ENCODE measurements at places on chromosomes 12 and 14. TPM values are rescaled to one million over a fixed set of nuclear protein-coding genes. Genes with fewer than 3 reads are reported as not detected.

Gene CCDC197
- not detected for total RNA-seq

Gene CTSG
- not detected for total RNA-seq

Gene PRH1
- total RNA-seq: 12.4 TPM

Gene ADGRD1
- not detected for total RNA-seq

Gene ALDH1L2
- total RNA-seq: 16.3 TPM

Gene BRI3BP
- 75.8 TPM for total RNA-seq

Gene SERPINA5
- total RNA-seq: 20.7 TPM

GRCh38 chr14:101808020-101808641 is 46.6 kb downstream of the PPP2R5C start:
- H3K36me3 ChIP-seq: peaks cover 33% of the 10 kb centered on the region
- peak overlapping the region; percentile 82 for H3K4me3 ChIP-seq
- peak overlapping the region; percentile 98 for H3K27ac ChIP-seq
- no peaks in the 10 kb centered on the region for H3K27me3 ChIP-seq
- peaks cover 42% of the 10 kb centered on the region for H3K4me1 ChIP-seq

DNA sequence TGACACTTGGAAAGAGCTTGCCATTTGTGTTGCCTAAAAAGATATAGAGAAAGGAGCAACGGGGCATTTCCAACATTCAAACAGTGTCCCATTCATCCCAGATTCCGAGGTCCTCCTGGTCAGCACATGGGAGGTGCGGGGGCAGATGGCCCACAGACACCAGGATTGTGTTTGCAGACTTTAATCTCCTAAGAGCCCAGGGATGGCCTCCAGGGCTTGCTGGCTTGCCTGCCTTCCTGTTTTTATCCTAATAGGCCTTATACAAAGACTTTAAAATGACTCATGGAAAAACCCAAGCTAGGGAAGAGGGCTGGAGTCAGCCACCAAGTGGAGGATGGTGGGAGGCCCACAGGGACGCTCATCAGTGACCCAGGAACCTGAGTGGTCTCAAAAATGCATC is 21.5 kb upstream of the FAM181A start:
- H3K27ac ChIP-seq: no peak overlapping the region
- no peak overlapping the region for H3K4me3 ChIP-seq
- DNase-seq: no peak
- no peaks in the 10 kb centered on the region for H3K4me1 ChIP-seq

- H3K4me3 ChIP-seq: no peak overlapping the region
- H3K27ac ChIP-seq: no peak overlapping the region
- H3K27me3 ChIP-seq: peaks cover 91% of the 10 kb centered on the region
- no peaks in the 10 kb centered on the region for H3K36me3 ChIP-seq
These were observed 66.4 kb upstream of the SFSWAP start for GRCh38 chr12:131644481-131644880.

DNA sequence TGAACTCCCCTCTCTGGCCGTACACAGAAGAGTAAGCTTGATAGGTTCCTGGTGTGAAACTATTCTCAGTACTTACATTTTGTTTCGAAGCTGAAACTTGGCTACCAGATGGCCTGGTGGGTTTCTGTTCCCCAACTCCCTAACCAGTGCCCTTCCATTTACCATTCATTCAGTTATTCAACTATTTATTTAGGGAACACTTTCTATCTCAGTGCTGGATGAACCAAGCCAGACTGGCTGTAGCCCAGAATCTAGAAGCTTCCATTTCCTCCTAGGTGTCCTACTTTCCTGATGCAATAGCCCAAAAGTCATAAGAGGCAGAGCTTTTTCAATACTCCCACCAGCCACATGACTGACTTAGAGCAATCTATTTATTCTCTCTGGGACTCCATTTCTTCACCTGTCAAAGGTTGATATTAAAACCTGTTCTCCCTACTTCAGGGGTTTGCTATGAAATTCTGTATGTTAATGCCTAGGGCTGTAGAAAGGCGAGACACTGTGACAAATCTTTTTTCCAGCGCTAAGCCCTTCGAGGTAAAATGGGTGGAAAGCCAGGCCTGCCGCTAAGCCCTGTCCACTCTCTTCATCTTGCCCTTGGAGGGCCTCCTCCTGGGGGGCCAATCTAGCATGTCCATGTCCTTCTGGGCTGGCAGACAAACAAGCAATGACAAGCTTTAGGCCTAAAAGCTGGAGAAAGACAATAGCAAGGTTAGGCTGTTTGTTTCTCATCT is 8.1 kb upstream of the IRF2BPL start:
- peaks cover 34% of the 10 kb centered on the region for H3K36me3 ChIP-seq
- peak overlapping the region; percentile 6 for H3K27ac ChIP-seq
- peaks cover 60% of the 10 kb centered on the region for H3K4me1 ChIP-seq
- DNase-seq: no peak

DNA sequence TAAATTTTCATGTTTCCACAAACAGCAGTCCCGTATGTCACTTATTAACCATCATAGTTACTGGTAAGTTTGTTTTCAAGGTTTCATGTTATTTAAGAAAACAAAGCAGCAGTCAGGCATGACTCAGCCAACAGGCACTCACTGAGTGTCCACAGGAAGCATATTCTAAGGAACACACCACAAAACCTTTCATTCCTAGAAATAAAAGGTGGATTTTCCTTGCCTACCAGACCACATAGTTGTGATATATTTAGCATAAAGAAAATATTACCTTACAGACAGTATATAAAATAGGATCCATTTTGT is 143.3 kb upstream of the AVPR1A start:
- peak overlapping the region; percentile 87 for H3K27ac ChIP-seq
- peak; percentile 70 for DNase-seq
- peaks cover 39% of the 10 kb centered on the region for H3K4me1 ChIP-seq
- no peaks in the 10 kb centered on the region for H3K36me3 ChIP-seq

DNA sequence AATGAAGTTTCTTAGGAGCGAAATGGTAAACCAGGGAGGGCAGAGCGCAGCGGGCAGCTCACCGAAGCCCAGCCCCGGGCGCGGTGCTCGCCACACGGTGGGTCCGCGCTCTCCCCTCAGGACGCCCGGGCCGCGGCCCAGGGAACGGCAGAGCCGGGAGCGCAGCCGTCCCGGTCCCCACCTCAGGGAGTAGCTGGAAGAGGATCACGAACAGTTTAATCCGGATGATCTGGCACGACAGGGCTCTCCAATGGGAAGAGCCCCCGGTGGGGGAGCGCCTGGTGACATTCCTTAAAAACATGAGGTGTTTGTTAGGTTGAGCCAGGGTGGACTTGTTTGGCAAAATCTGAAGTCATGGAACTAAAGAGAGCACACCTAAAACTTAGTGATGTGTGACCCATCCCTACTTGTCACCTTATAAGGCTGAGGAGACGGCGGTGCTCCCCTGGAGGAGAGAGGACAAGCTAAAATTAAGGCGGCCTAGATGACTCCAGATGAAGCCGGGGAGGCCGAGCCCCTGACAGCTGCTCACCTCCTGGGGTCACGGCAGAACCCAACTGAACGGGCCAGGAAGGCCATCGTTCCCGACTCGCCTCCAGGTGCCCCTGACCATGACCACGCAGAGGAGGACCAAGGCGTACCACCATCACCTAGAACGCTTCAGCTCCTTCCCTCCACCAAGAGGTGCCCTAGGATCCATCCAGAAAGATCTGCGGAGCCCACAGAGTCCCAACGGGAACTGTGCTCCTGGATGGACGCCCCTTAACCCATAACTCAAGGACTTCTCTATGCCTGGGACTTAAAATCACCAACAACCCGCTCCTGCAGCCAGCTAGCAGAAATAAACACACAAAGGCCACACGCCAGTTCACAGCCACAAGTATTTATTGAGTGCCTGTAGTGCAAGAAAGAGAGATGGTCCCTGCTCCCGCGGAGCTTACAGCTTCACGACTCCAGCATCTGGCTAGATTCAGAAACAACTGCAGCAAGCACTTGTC is 866 bp upstream of the PITPNM2 start:
- H3K27ac ChIP-seq: no peak overlapping the region
- H3K36me3 ChIP-seq: peaks cover 21% of the 10 kb centered on the region
- peaks cover 18% of the 10 kb centered on the region for H3K4me1 ChIP-seq
- DNase-seq: no peak
- H3K27me3 ChIP-seq: no peaks in the 10 kb centered on the region

DNA sequence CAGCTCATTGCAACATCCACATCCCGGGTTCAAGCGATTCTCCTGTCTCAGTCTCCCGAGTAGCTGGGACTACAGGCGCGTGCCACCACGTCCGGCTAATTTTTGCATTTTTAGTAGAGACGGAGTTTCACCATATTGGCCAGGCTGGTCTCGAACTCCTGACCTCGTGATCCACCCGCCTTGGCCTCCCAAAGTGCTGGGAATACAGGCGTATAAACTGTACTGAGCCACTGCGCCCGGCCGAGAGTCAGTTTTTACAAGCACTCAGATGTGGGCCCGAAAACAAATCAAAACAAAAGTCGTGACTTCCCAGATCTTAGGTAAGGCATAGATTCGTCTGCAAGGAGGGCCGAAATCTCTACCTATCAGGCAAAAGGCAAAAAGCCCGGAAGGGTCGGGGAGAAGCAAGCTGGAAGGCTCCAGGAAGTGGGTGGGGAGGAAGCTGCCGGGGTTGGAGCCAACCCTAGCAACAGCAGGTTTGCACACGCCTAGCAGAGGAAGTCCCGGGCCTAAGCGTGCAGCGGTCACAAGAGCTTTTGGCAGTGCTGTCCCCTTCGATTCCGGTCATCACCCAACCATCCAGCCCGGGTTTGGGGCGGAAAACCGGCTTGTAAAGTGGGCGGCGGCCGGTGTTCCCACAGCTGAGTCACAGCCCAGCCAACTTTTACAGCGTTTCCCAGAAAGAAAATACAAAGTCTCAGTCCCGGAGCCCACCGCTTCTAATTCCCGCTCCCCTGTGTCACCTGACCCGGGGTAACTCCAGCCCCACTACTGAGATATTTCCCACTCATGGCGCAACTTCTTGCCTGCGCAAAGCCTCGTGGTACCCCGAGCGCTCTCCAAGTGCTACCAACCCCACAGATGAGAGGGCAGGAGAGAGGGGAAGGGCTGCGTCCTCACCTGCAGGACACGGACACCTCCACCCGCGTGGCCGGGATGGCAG is 583 bp downstream of the CPNE8 start:
- peak; percentile 76 for DNase-seq
- peak overlapping the region; percentile 88 for H3K27ac ChIP-seq
- H3K36me3 ChIP-seq: peaks cover 37% of the 10 kb centered on the region
- H3K27me3 ChIP-seq: no peaks in the 10 kb centered on the region
- peak overlapping the region; percentile 90 for H3K4me3 ChIP-seq

DNA sequence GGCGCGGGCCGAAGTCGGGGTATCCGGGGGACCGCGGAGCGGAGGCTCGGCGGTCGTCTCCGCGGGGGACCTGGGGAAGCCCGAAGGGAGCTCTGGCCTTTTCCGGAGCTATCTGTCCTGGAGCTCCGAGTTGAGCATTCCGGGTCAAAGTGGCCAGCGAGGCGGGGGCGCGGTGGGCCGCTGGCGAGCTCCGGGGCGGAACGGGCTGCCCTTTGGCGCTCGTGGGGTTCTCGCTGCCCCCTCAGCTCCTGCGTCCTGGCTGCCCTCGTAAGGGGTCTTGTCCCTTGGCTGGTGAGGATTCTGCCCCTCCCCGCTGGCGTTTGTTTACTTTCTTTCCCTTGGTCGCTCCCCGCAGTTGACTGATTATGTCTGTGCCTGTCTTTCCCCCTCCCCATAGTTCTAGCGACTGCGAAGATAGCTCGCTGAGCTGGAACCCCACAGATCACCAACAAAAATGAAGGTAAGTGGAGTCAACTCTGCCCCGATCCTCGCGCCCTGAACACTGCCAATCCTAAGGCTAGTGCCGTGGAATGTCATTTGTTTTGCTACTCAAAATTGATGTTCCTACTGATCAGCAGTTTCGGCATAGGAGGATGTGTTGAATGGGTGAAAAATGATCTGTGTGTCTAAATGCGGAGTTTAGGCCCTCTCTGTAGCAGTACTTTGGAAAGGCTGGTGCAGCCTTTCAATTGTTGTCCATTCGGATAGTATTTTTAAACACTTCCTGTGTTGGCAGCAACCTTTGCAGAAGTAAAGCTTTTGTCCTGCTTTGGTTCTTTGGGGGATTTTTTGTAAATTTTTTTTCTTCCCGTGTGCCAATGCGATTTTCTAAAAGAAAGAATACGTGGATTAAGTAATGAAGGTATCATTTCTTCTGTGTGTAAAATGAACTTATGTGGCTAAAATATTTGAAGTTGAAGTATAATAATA is 1.3 kb downstream of the ARID4A start:
- DNase-seq: peak; percentile 10
- no peaks in the 10 kb centered on the region for H3K27me3 ChIP-seq
- no peaks in the 10 kb centered on the region for H3K4me1 ChIP-seq
- peak overlapping the region; percentile 84 for H3K27ac ChIP-seq

GRCh38 chr14:49654511-49654910 is 19.5 kb upstream of the DNAAF2 start:
- no peak for DNase-seq
- H3K27ac ChIP-seq: no peak overlapping the region
- peaks cover 5% of the 10 kb centered on the region for H3K36me3 ChIP-seq
- no peak overlapping the region for H3K4me3 ChIP-seq

DNA sequence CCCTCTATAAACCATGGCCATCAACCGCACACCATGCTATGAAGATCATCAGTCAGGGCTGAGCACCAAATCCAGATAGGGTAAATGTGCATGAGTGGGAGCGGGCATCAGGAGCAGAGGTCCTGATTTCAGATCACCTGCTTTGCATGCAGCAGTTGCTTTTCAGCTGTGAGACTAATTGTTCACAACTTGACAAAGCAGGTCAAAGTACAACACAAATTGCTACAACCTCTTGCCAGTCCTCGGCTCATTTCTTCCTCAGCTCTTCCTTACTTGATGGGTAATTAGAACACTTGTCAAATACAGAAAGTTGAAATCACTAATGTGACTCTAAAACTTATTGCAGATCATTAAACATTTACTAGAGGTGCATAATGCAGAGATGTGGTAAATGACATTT is 171.6 kb downstream of the PPM1H start:
- H3K27me3 ChIP-seq: no peaks in the 10 kb centered on the region
- H3K4me3 ChIP-seq: no peak overlapping the region
- H3K27ac ChIP-seq: no peak overlapping the region
- H3K36me3 ChIP-seq: peaks cover 21% of the 10 kb centered on the region
- H3K4me1 ChIP-seq: peaks cover 62% of the 10 kb centered on the region
- DNase-seq: no peak

DNA sequence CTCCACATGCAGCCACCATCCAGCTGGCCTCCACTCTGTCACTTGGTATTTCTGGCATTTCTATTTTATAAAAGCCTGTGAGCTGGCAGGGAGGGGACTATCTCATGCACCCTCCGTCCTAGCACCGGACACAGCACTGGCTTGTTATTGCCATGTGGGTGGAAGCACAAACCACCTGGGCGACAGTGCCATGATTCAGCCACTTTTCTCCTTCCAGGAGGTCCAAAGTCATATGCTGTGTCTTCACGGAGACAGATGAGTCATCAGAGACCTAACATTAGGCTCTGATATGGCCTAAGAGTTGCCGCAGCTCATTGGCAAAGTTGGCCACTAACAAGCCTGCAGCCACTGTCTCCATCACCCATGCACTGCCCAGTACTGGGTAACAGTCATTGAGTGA is 1123.0 kb downstream of the VRK1 start:
- peaks cover 5% of the 10 kb centered on the region for H3K36me3 ChIP-seq
- DNase-seq: no peak
- H3K27me3 ChIP-seq: no peaks in the 10 kb centered on the region
- no peaks in the 10 kb centered on the region for H3K4me1 ChIP-seq

GRCh38 chr12:116717466-116718437 is 20.1 kb downstream of the SPRING1 start:
- no peak overlapping the region for H3K4me3 ChIP-seq
- peaks cover 51% of the 10 kb centered on the region for H3K36me3 ChIP-seq
- no peaks in the 10 kb centered on the region for H3K4me1 ChIP-seq
- no peaks in the 10 kb centered on the region for H3K27me3 ChIP-seq
- no peak overlapping the region for H3K27ac ChIP-seq
